ENCODE measurements at places on chromosomes 3 and 15.

- DNase-seq: no peak
Observed at GRCh38 chr3:52065264-52065756, 8.9 kb upstream of the DUSP7 start.

GRCh38 chr3:164604687-164605086 is 473.6 kb downstream of the SI start:
- DNase-seq: no peak

- no peak for DNase-seq
Observed at GRCh38 chr3:31361371-31362273, 171.1 kb upstream of the STT3B start.

- no peak for DNase-seq
Observed at GRCh38 chr3:194312186-194312742, 38.9 kb downstream of the CPN2 start.

DNA sequence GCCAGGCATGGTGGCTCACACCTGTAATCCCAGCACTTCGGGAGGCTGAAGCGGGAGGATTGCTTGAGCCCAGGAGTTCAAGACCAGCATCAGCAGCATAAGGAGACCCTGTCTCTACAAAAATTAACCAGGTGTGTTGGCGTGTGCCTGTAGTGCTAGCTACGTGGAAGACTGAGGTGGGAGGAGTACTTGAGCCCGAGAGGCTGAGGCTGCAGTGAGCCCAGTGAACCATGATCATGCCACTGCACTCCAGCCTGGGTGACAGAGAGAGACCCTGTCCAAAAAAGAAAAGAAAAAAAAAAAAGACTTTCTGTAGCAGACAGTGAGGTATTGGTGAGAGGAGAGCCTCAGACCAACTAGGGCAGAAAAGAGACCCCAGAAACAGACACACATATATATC is 263.8 kb downstream of the XXYLT1 start:
- DNase-seq: no peak

GRCh38 chr3:165211721-165212120 is 15.5 kb upstream of the SLITRK3 start:
- DNase-seq: no peak

DNA sequence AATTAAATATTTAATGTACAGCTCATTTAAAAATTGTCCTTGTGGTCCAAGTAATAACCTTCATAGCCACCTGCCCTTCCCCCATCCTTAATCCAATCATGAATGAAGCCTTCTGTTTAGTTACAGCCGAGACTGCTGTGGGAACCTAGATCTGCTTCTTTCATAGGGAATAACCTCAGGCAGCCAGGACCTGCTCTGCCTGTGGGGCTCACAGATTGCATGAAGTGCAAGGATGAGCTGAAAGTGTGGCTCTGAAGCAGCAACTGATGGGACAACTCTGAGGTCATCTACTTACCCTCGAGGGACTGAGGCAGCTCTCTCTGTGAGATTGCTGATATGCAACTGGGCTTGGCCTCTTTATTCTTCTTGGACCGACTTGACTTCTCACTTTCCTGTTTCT is 169.8 kb downstream of the POTEB3 start:
- no peak for DNase-seq

- no peak for DNase-seq
Observed at GRCh38 chr3:30493911-30494311, 112.5 kb upstream of the TGFBR2 start.
